ENCODE measurements at places on chromosomes 11 and 22. TPM values are rescaled to one million over a fixed set of nuclear protein-coding genes. Genes with fewer than 3 reads are reported as not detected.

DNA sequence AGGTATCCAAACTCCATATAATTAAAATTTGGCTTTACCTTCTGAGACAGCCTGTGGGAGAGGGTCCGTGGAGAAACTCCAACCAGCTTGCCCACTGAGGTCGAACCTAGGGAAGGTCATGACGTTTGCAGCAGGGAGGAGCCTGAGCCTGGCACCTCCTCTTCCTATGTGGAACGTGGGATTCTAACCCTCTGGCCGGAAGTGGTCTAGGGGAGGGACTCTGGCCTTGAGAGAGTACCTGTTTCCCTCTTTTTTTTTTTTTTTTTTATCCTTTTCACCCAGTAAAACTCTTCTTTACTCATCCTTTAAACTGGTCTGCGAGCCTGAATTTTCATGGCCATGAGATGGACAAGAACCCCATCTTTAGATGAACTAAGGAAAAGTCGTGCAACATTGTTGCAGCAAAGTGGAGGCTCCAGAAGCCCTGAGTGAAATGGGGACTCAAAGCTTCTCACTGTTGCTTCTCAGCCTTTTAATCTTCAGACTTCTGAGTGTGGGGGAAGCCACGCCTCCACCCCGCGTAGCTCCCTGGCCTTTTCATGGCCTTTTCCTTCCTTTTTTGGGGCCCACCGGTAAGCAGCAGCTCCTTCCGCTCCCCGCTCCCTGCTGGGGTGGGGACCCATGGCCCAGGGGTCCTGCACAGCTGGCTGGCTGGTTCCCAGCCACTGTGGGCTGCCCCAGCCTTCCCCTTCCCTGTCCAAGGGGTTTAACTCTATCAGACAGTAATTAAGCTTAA is 1359.9 kb downstream of the LRRC4C start:
- no peak for DNase-seq

The NCAM1 gene
- 27.7 TPM for total RNA-seq

DNA sequence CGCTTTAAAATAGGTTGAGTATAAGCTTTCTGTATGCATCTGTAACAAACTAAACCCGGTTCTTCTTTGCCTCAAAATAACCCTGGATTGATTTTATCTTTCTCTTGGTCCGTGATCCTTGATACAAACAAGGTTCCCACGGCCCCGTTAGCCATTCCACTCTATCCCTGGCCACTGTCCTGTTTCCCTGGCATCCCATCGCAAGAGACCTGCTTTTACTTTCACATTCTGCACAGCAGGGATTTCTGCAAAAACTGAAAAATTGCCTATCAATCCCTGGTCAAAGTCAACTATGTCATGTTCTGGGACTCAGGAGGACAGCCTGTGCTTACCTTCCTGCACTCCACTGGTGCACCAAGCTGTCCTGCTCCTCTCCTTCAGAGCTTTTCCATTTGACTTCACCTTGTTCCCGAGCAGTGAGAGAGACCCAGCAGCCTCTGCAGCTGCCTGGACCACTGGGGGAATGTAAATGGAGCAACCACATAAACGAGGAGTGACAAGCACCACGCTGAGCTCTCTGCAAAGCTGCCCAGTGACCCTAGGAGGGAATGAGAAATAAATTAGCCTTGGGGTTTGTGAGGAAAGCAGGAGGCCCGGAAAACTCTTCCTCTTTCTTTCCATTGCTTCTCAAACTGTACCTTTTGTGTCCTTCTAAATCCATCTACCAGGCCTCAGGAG is 175.9 kb downstream of the NTM start:
- DNase-seq, result no peak

DNA sequence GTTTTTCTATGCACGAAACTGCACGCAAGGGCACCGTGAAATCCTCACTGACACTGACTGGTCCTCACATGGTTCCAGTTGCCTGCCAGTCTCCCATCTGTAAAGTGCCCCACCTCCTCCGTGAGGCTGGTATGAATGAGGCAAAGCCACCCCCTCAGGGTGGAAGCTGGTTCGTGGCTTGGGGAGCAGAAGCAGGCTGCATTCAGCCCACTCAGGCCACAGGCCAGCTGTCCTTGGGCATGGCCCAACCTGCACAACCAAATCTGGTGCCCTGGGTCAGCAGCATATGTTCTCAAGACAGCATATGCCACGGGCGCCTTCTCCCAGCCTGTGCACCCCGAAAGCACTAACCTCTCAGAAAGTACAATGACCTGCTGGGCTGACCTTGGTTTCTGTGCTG is 29.3 kb downstream of the SERPINH1 start:
- DNase-seq, result no peak

DNA sequence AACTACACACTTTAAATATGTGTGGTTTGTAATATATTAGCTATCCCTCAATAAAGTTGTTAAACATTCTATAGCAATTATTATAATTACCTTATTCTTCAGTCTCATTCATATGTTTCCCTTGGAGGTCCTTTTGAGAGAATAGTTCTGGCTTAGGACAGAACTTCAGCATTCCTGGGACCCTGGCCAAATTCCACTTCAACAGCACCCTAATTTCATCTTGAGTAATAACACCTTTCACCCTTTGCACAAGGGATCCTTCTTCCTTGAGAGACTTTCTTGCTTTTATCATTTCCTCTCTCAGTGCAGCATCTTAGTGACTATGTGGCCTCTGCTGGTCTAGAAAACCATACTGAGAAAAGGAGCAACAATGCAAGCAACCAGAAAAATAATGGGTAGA is 255.9 kb downstream of the C11orf87 start:
- DNase-seq, result no peak

GRCh38 chr22:37898441-37899181 is 7.5 kb upstream of the MICALL1 start:
- DNase-seq, result no peak

The OR52I1 gene
- not detected for total RNA-seq
